ENCODE measurements at places on chromosomes 5 and 9.

DNA sequence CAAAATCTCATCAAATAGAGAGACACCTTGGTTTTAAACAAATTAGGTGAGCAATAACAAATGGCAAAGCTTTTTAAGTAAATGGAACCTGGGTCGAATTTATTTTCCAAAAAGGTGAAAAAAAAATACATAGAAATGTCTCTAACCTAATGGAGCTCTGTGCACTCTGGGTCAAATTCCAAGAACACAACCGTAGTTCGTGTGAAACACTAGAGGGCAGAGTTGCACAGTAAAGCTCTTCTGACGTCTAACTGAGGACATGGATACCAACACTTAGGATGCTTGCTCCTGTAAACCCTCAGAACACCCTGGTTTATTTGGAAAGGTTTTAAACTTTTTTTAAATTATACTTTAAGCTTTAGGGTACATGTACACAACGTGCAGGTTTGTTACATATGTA, 18.9 kb downstream of the MARCHF11 start:
- no peak for DNase-seq

GRCh38 chr5:80238778-80239679, 16.8 kb downstream of the SERINC5 start:
- DNase-seq = peak; percentile 30

DNA sequence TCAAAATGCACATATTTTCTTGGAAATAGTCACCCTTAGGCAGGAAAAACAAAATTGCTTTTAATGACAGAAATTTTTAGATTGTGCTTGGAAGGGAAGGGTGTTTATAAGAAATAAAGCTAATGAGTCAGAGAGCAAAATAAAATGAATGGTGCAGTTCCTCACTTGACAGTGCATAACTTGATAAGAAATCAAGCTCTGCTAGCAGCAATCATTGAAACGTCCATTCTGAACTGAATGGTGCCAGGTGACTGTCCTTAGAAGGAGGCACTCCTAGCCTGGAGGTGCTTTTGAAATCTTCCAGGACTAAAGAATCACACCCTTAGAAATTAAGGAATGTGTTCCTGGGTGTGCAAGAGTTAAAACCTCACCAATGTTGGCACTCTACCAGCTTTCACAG, 202.5 kb downstream of the EFNA5 start:
- DNase-seq = no peak

GRCh38 chr5:116480894-116481510, 93.6 kb downstream of the SEMA6A start:
- no peak for DNase-seq

GRCh38 chr9:120713257-120714087, 798 bp downstream of the MEGF9 start:
- peak; percentile 55 for DNase-seq

DNA sequence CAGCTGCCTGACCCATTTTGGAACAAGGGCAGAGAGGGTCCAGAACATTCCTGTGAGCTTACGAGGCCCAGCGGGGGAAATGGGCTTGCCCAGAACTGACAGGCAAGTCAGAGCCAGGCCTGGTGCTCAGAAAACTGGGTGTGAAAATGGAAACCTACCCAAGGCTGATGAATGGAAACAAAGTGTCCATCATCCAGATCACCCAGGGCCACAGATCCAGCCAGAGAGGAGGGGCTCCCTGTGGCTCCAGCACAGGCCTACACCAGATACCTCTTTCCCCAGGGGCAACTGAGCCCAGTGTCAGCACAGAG, 3.1 kb downstream of the CLTB start:
- no peak for DNase-seq

- DNase-seq = no peak
Measured at GRCh38 chr5:111615054-111615453, 102.7 kb upstream of the STARD4 start.

GRCh38 chr9:137265496-137266161, 10.5 kb downstream of the NELFB start:
- DNase-seq = no peak

- no peak for DNase-seq
Measured at GRCh38 chr9:33791117-33791516, 4.2 kb upstream of the PRSS3 start.

DNA sequence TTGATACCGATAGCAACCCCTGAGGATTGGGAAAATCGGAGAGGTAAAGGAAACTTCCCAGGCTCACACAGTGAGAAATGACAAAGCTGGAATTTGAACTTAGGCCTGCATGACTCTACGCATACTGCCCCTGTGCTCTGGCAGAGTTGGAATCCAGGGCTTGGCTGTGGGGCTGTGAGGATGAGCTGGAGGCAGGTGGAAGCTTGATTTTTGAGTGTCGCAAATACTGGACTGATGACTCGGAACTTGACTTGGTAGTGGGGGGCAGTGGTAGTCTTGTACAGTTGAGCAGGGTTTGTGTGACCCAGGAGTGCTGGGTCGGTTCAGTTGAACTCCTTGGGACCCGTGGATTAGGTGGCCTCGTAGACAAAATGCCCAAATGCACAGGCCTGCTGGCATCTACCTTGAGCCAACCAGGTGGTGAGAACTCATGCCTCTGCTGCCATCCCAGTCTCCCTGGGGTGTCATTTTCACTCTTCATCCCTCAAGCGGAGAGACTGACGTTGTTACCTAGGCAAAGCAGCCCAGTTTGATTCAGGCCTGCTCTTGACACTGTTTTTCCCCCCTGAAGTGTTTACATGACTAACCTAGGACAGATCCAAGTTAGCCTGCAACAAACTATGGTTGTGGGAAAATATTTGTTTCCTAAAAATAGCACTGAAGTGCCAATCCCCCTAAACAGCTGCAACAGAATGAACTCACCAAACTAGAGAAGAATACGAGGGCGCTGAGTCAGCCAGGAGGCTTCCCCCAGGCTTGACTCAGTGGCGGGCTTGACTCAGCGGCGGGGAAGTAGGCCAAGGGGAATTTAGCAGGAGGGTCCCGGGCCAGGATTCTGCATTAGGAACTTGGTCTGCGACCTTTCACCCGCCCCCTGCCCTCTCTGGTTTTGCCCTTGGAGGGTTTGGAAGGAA, 45.7 kb upstream of the ORM1 start:
- no peak for DNase-seq

DNA sequence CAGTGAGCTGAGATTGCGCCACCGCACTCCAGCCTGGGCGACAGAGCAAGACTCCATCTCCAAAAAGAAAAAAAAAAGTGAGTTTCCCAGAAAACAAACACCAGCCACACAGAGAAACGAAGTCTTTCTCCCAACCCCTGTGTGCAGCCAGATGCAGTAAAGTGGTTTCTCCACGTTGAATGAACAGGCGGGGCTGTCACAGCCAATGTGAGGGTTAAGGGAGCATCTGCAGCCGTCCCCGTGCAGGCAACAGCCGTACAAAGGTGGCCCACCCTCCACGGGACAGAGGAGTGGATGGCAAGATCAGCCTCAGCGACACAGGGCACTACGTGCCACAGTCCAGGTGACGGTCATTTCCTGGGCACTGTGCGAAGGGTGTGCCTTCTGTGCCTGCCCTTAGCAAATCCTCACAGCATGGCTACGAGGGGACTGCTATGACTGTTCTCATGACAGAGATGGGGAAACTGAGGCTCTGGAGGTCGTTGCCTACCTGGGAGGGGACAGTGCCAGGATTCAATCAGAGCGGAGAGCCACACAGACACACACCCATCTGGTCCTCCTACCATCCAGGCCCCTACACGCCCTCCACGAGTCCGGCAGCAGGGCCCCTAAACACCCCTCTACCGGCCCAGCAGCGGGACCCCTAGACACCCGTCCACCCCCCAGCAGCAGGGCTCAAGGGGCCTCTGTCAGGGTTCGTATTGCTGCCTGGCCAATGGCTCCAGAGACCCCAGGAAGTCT, 2.3 kb downstream of the VAV2 start:
- no peak for DNase-seq

DNA sequence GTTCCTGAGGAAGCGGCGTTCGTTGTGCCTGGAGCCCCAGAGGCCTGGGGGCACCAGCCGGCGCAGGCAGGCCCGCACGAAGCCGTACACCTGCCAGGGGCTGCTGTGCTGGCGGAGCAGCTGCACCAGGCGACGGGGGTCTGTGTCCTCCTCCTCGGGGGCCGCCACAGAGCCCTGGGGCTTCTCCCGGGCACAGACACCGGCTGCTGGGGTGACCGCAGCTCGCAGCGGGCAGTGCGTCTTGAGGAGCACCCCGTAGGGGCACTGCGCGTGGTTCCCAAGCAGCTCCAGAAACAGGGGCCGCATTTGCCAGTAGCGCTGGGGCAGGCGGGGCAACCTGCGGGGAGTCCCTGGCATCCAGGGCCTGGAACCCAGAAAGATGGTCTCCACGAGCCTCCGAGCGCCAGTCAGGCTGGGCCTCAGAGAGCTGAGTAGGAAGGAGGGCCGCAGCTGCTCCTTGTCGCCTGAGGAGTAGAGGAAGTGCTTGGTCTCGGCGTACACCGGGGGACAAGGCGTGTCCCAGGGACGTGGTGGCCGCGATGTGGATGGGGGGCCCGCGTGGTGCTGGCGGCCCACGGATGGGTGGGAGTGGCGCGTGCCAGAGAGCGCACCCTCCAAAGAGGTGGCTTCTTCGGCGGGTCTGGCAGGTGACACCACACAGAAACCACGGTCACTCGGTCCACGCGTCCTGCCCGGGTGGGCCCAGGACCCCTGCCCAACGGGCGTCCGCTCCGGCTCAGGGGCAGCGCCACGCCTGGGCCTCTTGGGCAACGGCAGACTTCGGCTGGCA, 1.3 kb downstream of the TERT start:
- peak; percentile 27 for DNase-seq

DNA sequence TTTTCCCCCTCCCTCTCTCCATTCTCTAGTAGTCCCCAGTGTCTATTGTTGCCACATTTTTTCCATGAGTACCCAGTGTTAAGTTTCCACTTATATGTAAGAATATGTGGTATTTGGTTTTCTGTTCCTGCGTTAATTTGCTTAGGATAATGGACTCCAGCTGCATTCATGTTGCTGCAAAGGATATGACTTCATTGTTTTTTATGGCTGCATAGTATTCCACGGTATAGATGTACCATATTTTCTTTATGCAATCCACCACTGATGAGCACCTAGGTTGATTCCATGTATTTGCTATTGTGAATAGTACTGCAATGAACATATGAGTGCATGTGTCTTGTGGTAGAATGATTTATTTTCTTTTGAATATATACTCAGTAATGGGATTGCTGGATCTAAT, 77.4 kb upstream of the MEGF10 start:
- no peak for DNase-seq

DNA sequence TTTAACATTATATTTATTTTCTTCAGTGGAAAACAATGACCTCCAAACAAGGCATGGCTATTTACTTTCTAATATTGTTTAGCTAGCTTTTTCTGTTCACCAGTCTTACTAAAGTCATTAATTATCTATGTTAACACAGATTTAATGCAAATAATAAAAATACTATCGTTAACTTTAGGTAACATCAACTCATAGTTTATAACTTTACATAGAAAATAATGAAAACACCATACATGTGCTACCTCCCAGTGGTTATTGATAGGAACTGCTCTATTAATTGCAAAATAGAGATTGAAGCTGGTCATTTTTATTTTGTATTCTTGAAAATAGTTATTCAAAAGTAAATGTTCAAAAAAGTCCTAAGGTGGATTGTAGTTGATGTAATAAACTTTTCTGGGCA, 78.3 kb upstream of the HCN1 start:
- DNase-seq = no peak

GRCh38 chr5:66904189-66904588, 292.4 kb downstream of the CD180 start:
- no peak for DNase-seq

DNA sequence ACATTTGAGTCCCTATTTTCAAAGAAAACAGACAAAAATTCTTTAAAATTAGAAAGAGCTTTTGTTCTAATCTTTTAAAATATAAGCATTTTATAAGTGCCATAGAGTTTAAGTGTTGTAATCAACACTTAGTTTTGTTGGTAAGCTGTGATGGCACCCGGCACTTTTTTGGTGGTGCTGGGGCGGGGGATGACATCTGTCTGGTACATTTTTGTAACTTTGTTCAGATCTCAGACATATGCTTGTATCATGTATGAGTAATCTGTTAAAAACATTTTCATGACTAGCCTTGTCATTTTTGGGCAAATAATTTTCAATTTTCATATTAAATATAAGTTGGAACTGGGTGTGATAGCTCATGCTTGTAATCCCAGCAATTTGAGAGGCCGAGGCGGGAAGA, 51.7 kb downstream of the UBAP1 start:
- DNase-seq = no peak

GRCh38 chr5:41772056-41772455, 98.2 kb downstream of the OXCT1 start:
- DNase-seq = no peak

DNA sequence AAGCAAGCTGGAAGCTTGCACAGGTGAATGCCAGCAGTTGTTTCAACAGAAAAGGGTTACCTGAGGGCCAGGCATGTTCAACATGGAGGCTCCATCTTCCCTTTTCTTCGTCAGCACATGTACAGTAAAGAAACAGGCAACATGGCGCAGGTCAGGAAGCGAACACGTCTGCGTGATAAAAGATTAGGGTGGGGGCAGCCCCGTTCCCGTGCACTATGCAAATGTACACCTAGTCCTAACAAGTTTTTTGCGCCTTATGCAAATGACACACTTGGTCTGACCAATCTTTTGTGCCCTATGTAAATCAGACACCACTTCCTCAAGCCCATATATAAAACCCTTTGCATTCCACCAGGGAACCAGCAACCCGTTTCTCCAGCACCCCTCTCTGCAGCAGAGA, 452.1 kb upstream of the PTPRD start:
- no peak for DNase-seq

GRCh38 chr9:137250329-137251193, 525 bp upstream of the STPG3 start:
- DNase-seq = no peak

- DNase-seq = no peak
Measured at GRCh38 chr9:131731644-131732043, 8.2 kb downstream of the RAPGEF1 start.

DNA sequence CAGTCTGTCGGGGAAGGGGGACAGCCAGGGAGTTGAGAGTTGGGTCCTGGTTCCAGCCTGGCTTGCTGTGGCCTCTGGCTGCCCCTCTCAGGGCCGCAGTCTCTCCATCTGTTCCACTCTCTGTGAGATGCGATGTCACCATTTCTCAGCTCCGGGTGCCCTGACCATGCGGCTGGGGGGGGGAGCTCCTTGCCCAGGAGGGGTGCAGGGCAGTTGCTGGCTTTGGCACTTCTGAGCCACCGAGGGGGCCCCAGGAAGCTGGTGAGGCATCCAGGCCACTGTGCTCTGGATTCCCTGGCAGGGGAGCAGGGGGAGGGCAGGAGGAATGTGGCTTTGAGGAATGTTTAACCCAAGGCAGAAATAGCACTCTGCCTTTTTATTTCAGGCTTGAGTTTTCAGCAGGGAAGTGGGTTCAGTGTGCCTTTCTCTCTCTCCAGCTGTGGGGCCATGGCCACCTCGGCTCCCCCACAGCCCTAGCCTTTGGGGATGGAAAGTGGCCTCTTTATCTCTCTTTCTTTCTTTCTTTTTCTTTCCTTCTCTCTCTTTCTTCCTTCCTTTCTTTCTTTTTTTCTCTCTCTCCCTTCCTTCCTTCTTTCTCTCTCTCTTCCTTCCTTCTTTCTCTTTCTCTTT, 11.0 kb downstream of the NCS1 start:
- no peak for DNase-seq

DNA sequence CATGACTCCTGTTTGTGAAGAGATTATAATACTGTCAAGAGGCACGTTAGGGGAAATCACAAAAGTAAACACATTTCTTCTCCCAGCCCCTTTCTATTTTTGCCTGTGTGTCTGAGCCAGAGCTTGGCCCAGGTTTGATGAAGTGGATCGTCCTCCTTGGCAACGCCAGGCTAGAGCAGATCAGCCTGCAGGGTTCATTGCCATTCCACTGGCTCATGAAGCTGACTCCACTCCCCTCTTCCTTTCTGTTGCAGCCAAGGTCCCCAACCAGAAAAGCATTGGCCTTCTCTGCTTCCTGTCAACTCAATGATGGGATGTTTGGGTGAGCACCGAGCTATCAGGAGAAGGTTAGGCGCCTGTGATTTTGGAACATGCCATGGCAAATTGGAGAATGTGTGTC, 3.3 kb downstream of the ADRB2 start:
- no peak for DNase-seq

Measured in activated T-cell treated with anti-CD3 and anti-CD28 coated beads, Interleukin-2, amount 50 U/mL, for 24 hours (primary cell).